RWPE1 (cell line): ENCODE measurements at places on chromosomes 3 and 15.

DNA sequence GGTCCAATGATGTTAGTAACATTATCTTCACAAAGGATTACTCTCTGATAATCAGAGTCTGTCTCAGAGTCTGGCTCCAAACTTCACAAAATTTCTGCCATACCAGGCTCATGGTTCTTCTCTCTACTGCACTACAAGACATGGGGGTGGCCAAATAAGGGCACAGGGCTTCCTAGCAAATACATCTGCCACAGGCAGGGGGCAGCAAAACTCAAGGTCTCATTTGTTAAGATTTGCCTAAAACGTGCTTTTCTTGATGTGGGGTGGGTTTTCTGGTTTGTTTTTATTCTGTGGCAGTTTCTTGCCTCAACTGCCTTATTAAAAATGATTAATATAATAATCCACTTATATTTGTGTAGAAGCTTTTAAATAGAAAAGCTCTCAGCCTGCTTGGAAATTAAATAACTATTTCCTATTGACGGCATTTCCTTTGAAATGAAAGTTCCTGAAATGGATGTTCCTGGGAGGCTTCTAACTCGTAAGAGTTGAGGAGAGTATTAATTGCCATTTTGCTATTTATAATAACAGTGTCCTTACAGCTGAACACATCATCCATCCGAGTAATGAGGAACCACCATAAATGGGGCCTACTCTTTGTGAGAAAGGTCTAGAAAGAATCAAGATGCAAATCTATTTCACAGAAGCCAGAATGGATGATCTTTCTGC lies 53.8 kb downstream of the SST start:
- DNase-seq = peak; percentile 61

GRCh38 chr3:127150513-127151250 lies 42.2 kb upstream of the PRR23E start:
- no peak for DNase-seq

- no peak for DNase-seq
Observed at GRCh38 chr3:45486136-45486535, 97.8 kb downstream of the LARS2 start.

DNA sequence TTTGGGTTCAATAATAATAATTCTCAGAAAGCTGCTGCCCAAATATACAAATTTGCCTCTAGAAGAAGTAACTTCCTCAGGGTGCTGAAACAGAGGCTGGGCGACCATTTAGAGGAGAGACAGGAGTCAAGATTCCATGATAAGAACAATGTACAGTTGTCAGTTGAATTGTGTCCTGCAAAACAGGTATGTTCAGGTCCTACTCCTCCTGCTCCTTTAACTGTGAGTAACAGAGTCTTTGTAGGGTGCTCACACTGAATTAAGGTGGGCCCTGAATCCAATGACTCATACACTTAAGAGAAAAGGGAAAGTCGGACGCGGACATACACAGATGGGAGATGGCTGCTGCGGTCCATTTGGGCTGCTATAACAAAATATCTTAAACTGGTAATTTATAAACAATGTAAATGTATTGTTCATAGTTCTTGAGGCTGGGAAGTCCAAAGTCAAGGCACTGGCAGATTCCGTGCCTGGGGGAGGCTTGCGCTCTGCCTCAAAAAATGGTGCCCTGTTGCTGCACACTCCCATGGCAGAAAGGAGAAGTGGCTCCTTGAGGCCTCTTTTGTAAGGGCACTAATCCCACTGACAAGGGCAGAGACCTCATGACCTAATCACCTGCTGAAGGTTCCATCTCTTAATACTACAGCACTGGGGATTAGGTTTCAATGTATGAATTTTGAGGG lies 55.1 kb downstream of the MB21D2 start:
- no peak for DNase-seq

- DNase-seq = no peak
Observed at GRCh38 chr15:57476533-57476975, 100.2 kb downstream of the CGNL1 start.

DNA sequence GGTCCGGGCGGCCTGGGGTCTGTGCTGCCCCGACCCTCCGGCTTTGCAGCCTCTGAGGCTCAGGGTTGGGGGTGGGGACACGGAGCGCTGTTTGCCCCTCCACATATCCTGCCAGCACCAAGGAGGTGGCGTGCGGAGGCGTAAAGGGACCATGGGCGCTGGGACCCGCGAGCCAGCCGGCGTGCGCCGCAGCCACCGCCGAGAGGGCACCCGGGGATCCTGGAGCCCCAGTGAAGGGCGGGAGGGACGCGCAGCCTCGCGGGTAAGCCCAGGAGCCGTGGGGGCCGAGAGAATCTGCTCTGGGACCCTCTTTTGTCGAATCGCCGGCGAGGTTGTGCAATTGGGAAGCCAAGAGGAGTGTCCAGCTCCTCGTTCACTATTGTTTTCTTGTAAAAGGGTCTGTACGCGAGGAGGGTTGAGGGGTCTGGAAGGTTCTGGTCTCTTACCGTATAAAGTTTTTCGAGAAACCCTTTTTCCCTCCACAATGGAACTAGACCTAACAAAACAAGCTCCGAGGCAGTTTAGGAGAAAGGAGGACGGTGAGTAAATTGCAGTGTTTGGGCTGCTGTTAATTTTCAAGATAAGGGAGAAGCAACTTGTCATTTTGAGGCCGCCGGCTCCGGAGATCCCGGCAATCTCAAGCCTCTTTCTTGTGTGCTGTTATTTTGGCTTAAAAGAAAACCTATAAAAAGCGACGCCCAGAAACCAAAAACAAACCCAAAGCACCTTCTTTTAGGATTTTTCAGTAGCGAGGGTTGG lies 29.9 kb upstream of the ST3GAL6 start:
- DNase-seq = peak; percentile 16

DNA sequence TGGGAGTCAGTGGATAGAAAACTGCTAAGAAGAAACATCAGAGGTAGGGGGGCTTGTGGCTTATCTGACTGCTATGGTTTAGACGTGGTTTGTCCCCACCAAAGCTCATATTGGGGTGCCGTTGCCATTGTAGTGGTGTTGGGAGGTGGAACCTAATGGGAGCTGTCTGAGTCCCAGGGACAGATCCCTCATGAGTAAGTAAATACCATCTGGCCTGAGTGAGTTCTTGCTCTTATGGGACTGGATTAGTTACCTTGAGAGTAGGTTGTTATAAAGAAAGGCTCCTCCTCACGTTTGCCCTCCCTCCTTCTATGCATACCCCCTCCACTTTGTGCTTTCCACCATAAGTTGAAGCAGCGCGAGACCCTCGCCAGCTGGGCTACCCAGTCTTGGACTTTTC lies 53.4 kb upstream of the VILL start:
- no peak for DNase-seq

GRCh38 chr3:187211532-187212195 lies 14.4 kb downstream of the RTP1 start:
- peak; percentile 41 for DNase-seq

- no peak for DNase-seq
Observed at GRCh38 chr15:87873516-87873915, 383.0 kb downstream of the NTRK3 start.

- peak; percentile 44 for DNase-seq
Observed at GRCh38 chr15:29470794-29471193, 201.2 kb upstream of the NSMCE3 start.

DNA sequence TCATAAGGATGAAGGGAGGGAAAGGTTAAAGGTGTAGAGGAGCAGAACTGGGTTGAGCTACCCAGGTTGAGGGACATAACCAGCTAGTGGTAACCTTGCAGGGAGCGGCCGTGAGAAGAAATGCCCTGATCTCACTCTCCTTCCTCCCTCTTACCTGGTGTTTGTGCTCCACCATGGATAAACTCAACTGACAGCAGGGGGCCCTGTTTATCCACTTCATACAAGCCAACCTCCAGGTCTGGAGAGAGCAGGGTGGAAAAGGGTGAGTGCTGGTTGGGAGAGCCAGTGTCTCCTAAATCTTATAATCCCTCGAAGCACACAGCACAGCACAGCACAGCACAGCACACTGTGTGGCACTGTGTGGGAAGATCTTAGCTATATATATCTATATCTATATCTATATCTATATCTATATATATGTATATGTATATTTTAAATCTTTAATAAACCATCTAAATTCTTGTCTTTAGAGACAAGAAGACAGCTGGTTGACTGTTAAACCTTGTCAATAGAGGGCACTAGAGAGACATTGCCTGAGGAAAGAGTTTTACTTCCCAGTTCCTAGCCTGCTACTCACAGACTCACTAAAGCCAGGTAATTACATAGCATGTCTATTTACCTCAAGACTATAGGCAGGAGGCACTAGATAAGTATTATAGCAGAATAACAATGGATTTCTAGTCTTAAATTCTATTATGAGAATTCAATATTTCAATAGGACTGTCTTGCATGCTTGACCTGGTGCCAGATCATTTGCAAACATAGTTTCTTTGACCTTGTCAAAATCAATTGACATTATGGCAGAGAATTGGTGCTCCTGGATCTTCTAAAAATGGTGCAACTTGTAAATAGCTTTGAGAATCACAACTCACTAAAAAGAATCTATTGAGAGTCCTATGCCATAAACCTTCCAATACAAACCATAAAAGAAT lies 21.7 kb upstream of the FMN1 start:
- DNase-seq = peak; percentile 41

DNA sequence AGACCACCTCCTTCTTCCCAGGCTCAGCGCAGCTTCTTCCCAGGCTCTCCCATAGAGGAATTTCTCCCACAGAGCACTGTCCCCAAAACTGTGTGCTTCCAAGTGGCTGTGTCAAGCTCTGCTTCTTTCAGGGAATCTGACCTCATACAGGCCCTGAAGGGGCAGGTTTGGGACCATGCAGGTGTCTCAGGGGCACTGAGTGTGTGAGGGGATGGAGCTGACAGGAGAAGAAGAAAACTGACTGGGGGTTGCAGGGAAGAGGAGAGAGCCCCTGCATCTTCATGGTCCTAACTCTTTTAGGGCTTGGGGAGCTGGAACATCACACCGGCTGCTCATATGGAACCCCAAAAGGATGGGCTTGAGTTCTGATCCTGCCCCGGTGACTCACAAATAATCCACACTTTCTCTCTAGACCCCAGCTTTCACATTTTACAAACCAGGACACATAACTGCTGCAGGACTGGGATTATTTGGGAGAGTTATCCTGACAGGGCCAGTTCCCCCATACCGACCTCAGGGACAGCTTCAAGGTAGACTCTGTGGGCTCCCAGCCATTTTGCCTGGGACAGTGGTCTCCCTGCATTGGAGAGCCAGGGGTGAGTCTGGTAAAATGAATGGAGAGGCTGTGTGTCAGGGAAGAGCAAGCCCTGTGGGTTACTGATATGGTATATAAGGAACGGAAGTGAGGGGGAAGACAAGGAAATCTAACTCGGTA lies 316.1 kb downstream of the TLE3 start:
- no peak for DNase-seq

DNA sequence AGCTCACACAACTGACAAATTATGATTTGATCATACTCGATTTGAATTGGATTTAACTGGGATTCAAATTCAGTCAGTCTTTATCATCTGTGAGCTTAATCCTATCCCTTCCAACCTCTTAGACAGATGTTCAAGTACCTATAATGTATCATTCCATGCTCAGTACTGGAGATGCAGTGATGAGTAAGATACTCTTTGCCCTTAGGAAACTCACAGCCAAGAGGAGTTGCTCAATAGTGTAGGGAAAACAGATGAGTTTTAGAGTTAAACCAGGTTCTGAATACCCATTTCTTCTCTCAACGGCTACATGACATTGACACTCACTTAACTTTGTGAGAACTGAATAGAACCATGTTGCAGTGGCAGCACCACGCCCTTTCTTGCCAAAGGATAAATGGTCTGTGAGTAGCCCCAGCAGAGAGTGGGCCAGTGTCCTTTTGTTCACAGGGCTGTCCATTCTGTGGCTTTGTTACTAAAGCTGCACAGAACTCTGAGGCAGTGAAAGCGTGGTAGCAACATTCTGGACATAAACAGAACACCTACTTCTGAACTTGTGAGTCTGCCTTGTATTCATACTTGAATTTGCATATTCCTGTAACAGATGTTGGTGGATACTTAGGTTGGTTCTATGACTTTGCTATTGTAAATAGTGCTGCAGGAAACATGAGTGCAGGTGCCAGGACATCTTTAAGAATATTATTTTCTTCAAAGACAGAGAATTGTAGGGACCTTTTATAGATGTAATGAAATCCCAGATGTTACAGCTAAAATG lies 91.6 kb downstream of the RASA2 start:
- no peak for DNase-seq

GRCh38 chr3:51610708-51611107 lies 60.3 kb upstream of the TEX264 start:
- no peak for DNase-seq

- DNase-seq = no peak
Observed at GRCh38 chr3:57699591-57699990, 6.7 kb upstream of the DENND6A start.

- DNase-seq = no peak
Observed at GRCh38 chr3:24405057-24405456, 89.6 kb downstream of the THRB start.

- DNase-seq = peak; percentile 21
Observed at GRCh38 chr3:146218880-146219866, 31.7 kb downstream of the PLSCR4 start.

GRCh38 chr3:62211675-62212429 lies 161.5 kb downstream of the FEZF2 start:
- DNase-seq = peak; percentile 2

DNA sequence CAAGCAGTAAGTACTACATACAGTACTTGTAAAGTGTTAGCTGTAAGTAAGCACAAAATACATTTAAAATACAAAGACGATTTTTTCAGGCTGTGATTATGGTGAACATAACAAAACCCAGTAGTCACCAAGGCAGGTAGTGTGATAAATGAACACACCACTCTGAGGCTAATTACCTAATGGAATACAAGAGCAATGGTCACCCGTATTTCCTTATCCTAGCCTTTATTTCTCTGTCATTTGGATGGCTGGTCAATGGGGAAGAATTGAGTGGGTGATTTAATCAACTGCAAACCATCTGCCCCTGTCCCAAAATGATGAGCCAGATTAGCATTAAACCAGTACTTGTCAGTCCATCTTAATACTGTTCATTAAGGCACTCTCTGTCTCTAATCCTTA lies 89.2 kb upstream of the CGNL1 start:
- no peak for DNase-seq

DNA sequence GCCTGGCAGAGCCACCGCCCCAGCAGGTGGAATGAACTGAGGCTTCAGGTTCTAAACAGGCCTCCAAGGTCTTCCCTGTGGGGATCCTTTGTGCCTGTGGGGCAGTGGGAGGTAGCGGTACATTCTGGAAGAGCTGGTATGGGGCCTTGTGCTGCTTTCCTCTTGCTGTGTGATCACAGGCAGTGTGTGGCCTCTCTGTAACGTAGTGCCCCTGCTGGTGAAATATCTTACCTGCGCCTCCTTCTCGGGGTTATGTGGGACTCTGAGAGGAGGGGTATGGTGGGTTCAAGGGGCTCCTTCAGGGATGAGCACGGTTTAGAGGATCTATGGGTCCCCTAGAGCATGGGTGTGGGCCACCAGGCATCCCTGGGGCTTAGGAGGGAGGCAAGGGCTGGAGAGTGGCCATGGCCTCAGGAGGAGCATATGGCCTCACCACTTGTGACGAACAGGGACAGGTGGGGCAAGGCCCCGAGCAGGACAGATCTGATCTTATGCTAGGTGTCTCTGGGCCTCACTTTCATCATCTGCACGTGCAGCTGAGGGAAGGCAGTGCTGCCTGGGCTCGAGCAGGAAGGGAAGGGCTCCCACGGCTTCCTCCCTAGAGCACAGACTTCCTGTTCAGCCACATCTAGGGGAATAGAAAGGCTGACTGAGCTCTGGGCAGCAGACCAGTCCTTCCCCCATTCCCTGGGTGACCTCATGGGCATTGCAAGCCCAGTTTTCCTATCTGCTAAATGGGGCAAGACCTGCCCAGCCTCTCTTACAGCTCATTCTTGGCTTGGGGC lies 1.9 kb upstream of the ALS2CL start:
- DNase-seq = no peak

GRCh38 chr3:4587061-4587837 lies 94.1 kb downstream of the ITPR1 start:
- DNase-seq = no peak

- no peak for DNase-seq
Observed at GRCh38 chr15:69871511-69872134, 226.1 kb downstream of the TLE3 start.
